HS-5 (cell line): ENCODE measurements at places on chromosomes 16 and 17.
A peak's percentile ranks its signal among the peaks of the same experiment; 100 is the strongest.

DNA sequence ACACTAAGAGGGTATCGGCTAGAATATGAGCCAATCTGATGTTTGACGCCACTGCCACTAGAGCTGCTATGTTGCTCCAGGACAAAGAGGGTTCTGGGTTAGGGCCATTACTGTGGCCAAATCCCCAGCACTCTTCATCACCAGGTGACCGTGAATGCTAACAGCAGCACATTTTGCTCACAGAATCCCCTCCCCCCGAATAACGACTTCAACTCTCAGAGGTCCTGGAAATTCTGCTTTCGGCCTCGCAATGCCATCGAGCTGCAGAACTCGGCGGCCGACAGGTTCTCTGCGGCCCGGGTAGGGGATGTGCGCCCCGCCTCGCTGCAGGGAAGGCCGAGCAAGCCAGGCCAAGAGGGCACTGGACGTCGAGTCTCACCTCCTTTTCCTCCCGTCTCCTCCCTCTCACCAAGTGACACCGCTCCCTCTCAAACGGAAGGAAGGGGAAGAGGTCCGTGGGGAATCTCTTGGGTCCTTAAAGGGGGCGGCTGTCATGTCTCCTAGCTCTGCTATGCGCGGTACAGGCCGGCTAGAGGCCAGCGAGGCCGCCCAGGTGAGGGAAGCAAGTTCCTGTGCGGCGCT lies 31.9 kb downstream of the CDK5R1 start:
- no peak for DNase-seq

DNA sequence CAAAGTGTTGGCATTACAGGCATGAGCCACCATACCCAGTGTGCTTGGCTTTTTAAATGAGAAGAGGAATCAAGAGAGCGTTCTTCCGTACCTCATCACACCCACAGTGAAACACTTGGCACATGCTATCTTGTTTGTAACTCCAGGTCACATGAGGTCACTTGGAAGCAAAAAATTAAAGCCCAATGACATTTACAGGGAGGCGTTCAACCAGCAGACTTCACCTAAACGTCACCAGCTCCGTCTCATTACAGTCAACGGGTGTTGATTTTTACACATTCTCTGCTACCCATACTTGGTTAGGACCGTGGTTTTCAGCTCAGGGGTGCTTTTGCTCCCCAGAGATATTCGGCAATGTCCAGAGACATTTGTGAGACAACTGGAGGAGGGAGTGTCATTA lies 127.0 kb downstream of the XYLT1 start:
- DNase-seq: no peak

GRCh38 chr17:151004-151403 lies 13.6 kb downstream of the SCGB1C2 start:
- no peak for DNase-seq

DNA sequence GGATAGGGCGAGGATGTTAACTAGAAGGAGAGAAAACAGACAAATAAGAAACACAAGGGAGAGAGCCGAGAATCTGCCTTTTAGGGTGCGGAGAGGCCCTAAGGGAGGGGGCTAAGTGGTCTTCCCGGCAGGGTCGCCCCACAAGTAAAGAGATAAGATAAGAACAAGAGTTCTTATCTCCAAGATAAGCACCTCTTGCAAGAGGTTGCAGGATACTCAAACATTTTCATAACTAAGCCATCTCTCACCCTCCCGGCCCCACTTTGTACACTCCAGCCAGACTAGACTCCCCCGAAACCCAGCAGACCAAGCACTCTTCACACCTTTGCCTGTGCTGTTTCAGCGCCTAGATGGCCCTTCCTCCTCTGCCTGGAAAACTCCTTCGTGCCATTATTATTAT lies 14.3 kb downstream of the ZNF319 start:
- DNase-seq: no peak

DNA sequence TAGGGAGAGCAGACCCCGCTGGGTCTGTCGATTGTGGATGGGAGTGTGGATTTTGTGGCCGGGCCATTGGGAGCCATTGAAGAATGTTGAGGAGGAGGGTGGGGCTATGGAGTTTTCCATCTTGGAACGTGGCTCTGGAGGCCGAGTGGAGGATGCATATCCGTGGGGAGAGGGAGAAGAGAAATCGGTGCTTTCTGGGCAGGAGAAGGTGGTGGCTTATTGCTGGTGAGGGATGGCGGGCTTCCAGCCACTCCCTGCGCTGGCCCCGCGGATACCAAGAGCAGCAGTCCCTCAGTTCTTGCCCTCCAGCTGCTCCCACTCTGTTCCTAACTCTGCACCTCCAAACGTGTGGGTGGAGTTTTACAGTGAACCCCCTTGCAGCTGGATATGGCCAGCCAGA lies 162.4 kb downstream of the CMIP start:
- DNase-seq: no peak

GRCh38 chr17:78255029-78255656 lies 23.7 kb downstream of the TMEM235 start:
- DNase-seq: no peak

- DNase-seq: peak; percentile 25
Measured at GRCh38 chr17:10265100-10265810, 66.8 kb upstream of the GAS7 start.

DNA sequence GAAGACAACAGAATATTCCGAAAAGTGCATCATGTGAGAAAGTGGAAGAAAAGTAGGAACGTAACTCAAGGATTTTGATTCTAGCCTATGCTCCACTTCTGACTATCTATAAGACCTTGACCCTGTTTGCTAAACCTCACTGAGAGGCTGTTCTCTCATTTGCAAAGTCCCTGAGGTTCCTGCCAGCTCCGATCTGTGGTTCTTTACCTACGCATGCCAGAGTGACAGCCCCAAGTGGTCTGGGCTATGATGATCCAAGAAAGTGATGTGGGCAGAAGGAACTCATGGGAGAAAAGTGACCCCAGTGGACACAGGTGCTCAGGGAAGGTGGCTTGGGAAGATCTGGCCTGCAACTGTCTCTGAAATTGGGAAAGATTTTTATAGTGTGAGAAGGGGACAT lies 301.1 kb upstream of the CDH11 start:
- no peak for DNase-seq

- DNase-seq: no peak
Measured at GRCh38 chr17:11840831-11841230, 156.4 kb downstream of the ZNF18 start.

GRCh38 chr17:42531455-42532354 lies 4.3 kb upstream of the NAGLU start:
- DNase-seq: no peak

- DNase-seq: no peak
Measured at GRCh38 chr16:58615280-58615679, 14.3 kb downstream of the CNOT1 start.

DNA sequence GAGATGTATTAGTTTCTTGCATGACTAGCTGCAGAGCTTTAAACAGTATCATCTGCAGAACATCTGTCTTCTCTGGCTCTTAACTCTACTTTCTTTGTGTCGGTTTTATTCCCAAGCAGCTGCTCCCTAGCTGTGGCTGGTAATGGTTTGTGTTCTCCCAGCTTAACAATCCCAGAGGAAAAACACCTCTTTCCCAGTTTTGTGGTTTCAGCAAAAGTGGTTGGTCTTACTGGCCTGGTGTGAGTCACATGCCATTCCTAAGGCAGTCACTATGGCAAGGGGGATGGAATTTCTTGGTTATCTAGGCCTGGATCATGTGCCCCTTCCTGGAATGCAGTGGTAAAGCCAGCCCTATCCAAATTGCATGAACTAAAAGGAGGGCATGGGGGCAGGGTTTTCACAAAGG lies 27.5 kb downstream of the OMG start:
- DNase-seq: peak; percentile 97

- DNase-seq: peak; percentile 70
Measured at GRCh38 chr17:10114931-10115535, 83.4 kb downstream of the GAS7 start.

DNA sequence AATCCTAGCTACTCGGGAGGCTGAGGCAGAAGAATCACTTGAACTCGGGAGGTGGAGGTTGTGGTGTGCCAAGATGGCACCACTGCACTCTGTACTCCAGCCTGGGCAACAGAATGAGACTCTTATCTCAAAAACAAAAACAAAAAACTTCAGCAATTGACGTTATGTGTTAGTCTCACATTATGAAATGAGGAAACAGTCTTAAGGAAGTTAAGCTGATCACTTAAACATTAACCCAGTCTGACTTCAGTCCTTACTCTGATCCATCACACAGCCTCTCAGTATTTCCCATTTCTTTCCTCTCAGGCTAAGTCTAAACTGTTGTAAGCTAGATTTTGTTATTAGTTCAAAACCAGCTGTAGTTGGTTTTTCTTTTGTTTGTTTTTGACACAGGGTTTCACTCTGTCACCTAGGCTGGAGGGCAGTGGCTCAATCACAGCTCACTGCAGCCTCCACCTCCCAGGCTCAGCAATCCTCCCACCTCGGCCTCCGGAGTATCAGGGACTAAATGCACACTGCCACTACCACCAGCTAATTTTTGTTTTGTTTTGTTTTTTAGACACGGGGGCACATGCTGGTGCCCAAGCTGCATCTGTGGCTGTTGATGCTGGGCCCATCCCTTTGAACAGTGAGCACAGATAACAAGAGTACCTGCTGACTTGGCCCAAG lies 6.3 kb downstream of the JPT1 start:
- no peak for DNase-seq

GRCh38 chr17:80204626-80205468 lies 15.3 kb downstream of the SGSH start:
- no peak for DNase-seq

- DNase-seq: no peak
Measured at GRCh38 chr16:54657709-54658102, 273.0 kb upstream of the IRX5 start.

GRCh38 chr16:57270221-57271062 lies 14.0 kb downstream of the PLLP start:
- DNase-seq: no peak

DNA sequence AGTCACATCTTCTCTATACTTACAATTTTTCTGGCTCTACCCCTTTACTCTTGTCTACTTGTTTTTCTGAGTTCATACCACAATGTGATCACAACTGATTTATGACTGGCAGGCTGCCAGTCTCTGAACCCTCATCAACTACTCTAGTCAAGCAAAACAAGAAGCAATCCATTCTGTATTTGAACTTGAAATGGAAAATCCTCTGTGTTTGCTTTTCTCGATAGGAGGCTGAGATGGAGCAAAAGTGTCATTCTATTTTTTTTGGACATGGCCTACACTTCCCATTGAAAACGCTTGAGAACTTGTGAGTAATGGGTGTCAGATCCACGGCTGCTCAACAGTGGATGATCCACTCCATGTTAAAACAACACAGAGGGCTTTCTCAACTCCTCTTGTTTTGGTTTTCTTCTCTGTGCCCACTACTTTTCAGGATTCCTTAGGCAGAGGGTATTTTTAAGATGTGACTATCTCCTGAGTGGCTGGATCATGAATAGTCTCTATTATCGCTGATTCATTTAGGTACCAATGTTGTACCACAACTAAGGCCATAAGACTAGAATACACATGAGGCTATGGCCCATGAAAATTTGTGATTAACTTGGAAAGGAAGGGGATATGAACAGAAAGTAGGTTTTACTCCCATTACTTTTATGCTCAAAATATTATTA lies 11.7 kb downstream of the TMEM100 start:
- no peak for DNase-seq

DNA sequence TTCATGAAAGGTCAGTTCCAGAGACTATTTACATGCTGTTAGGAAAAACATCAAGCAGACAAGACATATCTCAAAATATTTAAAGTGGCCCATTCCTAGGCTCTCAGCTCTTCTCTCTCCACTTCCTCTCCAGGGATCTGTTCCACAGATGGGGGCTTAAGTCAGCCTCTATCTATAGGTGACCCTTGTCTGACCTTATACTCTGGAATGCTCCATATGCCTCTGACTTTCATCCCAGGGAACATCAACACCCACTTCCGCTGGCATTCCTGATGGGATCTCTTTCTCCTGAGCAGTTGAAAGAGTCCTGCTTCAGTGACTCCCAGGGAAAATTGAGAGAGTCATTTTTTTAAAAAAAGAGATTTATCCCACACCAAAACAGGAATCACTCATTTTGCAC lies 11.5 kb upstream of the WIPI1 start:
- no peak for DNase-seq

- DNase-seq: no peak
Measured at GRCh38 chr16:2854700-2855309, 3.2 kb downstream of the PRSS22 start.

- DNase-seq: no peak
Measured at GRCh38 chr17:29617481-29618271, 5.0 kb downstream of the CORO6 start.
